Inflammatory macrophage (primary cell): ENCODE measurements at places on chromosomes 1 and 21.

GRCh38 chr1:23902321-23903278 is 10.6 kb downstream of the CNR2 start:
- DNase-seq: no peak

GRCh38 chr1:108779455-108779854 is 33.0 kb downstream of the STXBP3 start:
- no peak for DNase-seq

GRCh38 chr21:45639206-45640000 is 4.1 kb upstream of the PCBP3 start:
- DNase-seq: no peak

GRCh38 chr1:220451532-220451931 is 76.4 kb upstream of the MARK1 start:
- DNase-seq: no peak

DNA sequence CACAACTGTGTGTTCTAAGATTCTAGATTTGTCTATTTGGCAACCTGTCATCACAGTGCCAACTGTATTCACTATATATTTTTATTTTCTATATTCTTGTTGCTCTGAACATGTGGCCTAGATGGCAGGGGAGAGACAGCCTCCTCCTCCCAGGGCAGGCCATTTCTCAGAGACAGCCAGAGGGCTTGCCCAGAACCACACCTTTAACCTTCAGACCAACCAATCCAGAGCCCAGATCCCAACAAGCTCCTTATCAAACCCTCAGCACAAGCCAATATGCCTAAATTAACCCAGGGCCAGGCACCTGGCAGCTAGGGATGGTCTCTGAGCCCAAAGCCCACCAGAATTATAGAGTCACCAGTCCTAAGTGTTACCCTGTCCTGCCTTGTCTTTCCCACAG is 19.3 kb downstream of the TRIM11 start:
- no peak for DNase-seq

DNA sequence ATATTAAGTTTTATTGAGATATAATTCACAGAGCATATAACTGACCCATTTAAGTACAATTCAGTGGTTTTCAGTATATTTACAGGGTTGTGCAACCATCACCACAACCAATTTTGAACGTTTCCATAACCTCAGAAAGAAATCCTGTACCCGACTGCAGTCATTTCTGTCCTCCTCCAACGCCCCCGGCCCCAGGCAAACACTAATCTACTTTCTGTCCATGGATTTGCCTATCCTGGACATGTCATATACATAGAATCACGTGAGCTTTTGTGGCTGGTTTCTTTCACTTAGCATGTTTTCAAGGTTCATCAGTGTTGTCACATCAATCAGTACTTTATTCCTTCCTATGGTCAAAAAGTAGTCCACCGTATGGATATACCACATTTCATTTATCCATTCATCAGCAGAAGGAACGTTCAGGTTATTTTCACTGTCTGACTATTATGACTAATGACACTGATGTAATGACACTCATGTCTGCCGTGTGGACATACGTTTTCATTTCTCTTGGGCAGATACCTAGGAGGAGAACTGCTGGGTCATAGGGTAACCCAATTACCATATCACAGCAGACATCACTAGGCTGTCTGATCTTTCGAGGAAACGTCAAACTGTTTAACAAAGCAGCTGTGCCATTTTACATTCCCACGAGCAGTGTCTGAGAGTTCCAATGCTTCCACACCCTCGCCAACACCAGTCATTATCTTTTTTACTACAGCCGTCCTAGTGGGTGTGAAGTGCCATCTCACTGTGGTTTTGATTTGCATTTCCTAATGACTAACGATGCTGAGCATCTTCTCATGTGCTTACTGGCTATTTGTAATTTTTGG is 30.8 kb downstream of the MRPL37 start:
- peak; percentile 70 for DNase-seq

DNA sequence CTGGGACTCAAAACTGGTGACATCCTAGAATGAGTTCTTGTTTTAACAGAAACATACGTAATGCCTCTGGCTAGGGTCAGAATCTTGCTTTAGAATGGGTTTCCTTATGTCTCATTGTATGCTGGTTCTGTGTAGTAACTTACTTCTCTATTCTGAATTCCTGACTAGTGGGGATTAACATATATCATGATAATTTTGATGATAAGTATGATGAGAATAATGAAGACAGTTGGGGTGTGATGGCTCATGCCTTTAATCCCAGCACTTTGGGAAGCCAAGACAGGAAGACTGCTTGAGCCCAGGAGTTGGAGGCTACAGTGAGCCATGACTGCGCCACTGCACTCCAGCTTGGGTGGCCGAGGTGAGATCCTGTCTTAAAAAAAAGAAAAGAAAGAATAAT is 31.7 kb upstream of the CDC42BPA start:
- DNase-seq: no peak

DNA sequence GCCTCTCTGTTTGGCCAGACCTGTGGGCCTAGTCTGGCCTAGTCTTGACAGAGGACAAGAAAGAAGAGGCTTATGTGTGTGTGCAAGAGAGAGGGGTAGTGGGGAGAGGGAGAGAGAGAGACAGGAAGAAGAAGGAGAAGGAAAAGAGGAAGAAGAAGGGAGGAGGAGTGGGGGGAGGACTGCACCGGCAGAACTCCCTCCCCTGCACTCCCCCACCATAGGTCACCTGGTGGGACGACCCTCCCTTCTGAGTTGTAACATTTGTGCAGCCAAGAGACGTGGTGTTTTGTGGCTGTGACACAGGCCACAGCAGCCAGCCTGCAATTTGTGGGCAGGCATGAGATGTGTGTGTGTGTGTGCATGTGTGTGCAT is 4.3 kb downstream of the INAVA start:
- no peak for DNase-seq

DNA sequence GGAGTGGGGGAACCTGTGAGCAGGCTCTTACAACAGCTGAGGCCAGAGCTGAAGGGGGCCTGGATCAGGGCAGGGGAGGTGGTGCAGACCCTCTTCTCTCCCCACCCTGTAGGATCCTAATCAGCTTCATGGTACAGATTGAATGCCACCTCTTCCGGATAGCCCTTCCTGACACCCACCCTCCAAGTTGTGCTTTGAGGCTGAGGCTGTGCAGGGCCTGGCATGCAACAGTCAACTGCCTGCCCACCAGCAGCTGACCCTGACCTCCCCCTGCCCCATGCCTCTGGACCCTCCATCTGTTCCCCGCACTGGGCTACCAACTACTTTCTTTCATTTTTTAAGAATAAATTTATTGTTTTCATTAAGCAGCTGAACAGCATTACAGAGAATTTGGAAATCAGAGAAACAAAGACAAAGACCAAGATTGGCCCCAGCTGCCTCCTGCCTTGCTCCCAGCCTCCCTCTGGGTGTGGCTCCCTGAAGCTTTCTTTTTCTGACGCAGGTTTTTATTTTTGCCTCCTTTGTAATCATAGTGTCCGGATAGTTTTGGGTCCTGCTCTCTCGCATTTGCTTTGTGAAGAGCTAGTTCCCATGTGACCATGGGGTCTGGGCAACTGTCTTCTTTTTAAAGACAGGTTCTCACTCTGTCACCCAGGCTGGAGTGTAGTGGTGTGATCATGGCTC is 12.8 kb downstream of the ZNF362 start:
- DNase-seq: no peak
